ENCODE measurements at places on chromosomes 4 and X. TPM values are rescaled to one million over a fixed set of nuclear protein-coding genes. Genes with fewer than 3 reads are reported as not detected.
A peak's percentile ranks its signal among the peaks of the same experiment; 100 is the strongest.

DNA sequence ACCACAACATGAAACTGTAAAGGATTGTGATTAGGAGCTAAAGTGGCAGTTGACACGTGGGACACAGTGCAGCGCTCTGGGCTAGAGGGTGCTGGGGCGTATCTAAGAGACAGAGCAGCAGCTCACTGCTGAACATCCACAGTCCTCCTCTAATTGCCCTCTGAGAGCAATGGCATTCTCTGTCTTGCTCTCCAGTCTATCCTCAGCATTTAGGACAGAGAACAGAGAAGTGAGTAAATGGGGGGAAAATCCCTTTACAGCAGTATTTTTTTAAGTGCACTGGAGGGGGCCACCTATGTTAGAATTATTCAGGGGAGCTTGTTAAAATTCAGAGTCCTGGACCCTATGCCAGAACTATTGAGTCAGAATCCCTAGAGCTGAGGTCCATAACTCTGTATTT, 4.2 kb upstream of the TMEM154 start:
- DNase-seq = no peak

GRCh38 chr4:165522050-165522449, 143.2 kb downstream of the CPE start:
- no peak for DNase-seq

- DNase-seq = no peak
Observed at GRCh38 chr4:183478123-183478522, 26.7 kb upstream of the ING2 start.

- no peak for DNase-seq
Observed at GRCh38 chr4:8880851-8881250, 9.2 kb upstream of the HMX1 start.

GRCh38 chr4:2286904-2287593, 25.1 kb upstream of the MXD4 start:
- no peak for DNase-seq

DNA sequence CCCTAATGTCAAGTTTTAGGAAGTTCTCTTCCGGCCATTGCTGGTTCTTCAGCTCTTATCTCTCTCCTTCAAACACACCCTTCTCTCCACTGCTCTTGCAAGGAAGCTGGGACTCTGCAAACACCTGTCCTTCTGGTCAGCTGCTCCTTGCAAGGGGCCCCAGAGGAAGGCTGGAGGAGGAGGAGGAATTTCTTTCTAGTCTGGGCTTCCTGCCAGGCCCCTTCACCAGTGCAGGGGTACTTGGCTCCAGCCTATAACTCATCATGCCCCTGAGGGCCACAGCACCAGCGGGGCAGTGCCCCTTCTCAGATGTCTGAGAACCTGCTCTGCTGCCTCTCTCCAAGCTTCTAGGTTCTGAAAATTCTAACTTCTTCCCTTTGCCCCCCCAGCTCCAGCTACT, 46.7 kb downstream of the REELD1 start:
- DNase-seq = peak; percentile 31

DNA sequence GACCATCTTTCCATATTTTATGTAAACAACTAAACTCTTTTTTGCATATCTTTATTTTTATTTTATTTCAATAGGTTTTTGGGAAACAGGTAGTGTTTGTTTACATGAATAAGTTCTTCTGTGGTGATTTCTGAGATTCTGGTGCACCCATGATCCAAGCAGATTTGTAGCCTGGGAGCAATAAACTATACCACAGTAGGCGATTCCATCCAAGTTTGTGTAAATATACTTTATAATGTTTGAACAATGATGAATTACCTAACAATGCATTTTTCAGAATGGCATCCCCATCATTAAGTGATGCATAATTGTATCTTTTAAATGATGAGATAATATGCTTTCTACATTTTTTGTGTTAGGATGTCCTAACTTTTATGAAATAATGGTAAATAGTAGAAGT, 39.2 kb upstream of the CYSLTR1 start:
- DNase-seq = no peak

GRCh38 chr4:137531986-137532868, at the start of gene PCDH18:
TSS of gene PCDH18 (minus strand) at chr4:137532494. CDS start at chr4:137532088, 406 bp downstream.
- DNase-seq = peak; percentile 97

DNA sequence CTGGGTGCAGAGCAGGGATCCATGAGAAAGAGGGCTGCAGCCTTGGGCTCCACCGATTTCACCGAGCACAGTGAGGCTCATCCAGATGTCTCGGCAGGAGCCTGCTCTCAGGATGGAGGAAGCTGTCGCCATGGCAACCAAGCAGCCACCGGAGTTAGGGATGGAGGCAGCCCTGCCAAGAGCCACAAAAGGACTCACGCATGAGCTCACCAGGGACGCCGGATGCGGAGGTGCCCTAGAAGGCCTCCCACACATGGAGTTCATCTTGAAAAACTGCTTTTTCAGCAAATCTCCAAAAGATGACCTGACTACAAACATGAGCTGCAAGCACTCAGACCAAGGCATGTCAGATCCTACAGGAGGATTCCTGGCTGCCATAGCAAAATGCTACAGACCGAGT, 90.7 kb downstream of the WFS1 start:
- DNase-seq = no peak

- peak; percentile 59 for DNase-seq
Observed at GRCh38 chrX:23694606-23695005, 27.3 kb downstream of the PRDX4 start.

GRCh38 chrX:72393836-72394517, 88.3 kb upstream of the CITED1 start:
- DNase-seq = no peak

GRCh38 chr4:156635051-156635450, 336.5 kb downstream of the PDGFC start:
- DNase-seq = no peak

- peak; percentile 63 for DNase-seq
Observed at GRCh38 chr4:61511716-61512488, 311.8 kb downstream of the ADGRL3 start.

GRCh38 chr4:183621875-183622274, 37.1 kb downstream of the RWDD4 start:
- no peak for DNase-seq

- DNase-seq = no peak
Observed at GRCh38 chr4:82957045-82957444, 53.6 kb downstream of the LIN54 start.

- no peak for DNase-seq
Observed at GRCh38 chr4:4470208-4470607, 71.6 kb downstream of the STX18 start.

The TAF1 gene
- total RNA-seq = 22.0 TPM

The ENPEP gene
- total RNA-seq = 1.4 TPM

The IQCM gene
- 0.94 TPM for total RNA-seq

The PDCL2 gene
- not detected for total RNA-seq

The GLUD2 gene
- total RNA-seq = 0.36 TPM

The RHOXF2 gene
- total RNA-seq = not detected

The GPRIN3 gene
- total RNA-seq = 0.10 TPM

The PFKFB1 gene
- total RNA-seq = 0.16 TPM

The RTL9 gene
- total RNA-seq = 1.2 TPM
